ENCODE measurements at places on chromosomes 5 and 9.

DNA sequence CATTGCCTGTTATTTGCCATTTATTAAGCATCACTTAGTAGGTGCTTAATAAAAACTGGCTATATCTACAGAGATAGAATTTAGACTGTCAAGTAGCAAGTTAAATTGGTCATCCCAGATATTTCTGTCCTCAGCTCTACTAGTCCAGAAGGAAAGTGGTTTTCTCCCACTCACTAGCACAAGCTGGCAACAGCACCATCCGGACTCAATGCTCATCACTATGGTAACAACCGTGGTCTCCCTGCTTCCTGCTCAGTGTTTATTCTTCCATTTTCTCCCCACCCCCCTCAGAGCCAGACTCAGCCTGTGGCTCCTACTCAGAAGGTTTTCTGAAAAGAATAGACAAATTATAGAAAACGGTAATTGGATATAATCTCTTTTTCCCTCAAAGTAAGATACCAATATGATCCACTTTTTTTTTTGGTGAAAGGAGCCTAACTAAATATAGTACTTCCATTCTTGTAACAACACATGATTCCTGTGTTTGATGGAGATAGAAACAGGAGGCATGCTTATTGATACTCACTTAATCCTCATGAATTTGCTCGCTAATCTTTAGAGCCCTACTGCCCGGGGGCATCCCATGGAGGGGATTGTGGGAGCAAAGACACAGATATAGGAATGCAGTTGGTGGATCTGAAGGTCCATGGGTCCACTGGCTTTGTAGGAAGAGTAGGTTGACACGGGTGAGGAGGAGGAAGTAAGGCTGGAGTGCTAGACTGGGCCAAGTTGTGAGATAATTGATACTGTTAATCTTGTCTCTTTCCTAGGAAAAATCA lies 191.4 kb downstream of the MAN2A1 start:
- no peak for DNase-seq

- DNase-seq: no peak
Measured at GRCh38 chr5:82011761-82012160, 39.9 kb downstream of the ATG10 start.

- peak; percentile 80 for DNase-seq
Measured at GRCh38 chr9:128124873-128125579, 2.5 kb downstream of the PTGES2 start.

DNA sequence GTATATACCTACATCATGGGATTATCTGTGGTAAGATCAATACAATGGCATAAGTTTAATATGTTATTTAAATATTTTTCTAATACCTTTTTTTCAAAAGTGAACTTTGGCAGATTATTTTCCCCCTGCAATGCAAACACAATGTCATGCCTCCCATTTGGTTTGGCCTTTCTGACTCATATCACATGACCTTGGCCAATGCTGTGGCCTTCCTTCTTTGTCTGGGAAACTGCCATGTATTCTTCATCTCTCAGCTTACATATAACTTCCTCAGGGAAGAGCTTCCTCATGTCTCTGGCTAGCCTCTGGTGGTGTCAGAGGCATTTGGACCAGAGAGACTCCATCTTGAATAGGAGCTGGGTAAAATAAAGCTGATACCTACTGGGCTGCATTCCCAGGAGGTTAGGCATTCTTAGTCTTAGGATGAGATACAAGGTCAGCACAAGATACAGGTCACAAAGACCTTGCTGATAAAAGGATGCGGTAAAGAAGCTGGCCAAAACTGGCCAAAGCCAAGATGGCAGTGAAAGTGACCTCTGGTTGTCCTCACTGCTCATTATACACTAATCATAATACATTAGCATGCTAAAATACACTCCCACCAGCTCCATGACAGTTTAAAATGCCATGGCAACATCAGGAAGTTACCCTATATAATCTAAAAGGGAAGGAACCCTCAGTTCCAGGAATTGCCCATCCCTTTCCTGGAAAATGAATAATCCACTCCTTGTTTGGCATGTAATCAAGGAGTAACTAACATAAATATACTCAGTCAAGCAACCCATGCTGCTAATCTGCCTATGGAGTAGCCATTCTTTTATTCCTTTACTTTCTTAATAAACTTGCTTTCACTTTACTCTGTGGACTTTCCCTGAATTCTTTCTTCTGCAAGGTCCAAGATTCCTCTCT lies 76.0 kb downstream of the C9orf153 start:
- no peak for DNase-seq

- no peak for DNase-seq
Measured at GRCh38 chr5:123360201-123360571, 63.0 kb downstream of the CEP120 start.
